Endodermal cell (in vitro differentiated cells): ENCODE measurements at places on chromosomes 16 and 17. TPM values are rescaled to one million over a fixed set of nuclear protein-coding genes. Genes with fewer than 3 reads are reported as not detected.
A peak's percentile ranks its signal among the peaks of the same experiment; 100 is the strongest.

DNA sequence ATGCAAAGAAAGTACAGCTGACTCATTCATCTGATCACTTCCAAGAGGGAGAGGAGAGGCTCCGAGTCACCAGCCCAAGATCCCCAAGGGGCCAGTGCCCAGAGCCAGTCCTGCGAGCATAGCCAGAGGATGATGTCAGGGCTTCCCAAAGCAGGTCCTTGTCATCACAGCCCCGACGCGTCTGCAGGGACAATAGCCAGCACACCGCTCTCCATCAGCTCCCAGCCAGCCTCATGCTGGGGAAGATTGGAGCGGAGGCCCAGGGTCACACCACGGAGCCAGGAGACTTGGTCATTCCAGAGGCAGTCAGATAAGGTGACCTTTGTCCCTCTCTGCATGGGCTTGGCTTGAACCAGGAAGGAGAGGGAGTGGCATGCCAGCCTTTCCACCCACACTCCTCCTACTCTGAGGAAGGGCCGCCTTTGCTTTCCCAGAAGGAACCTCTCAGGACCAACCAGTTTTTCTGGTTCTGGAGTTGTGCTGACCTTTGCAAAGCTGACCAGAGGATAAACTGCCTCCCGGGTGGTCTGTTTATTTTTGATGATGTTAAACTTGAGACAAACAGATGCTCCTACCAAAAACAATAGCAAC, 58.3 kb upstream of the ARHGAP44 start:
- DNase-seq, result peak; percentile 98

GRCh38 chr17:35477248-35477647, 28.7 kb upstream of the SLFN13 start:
- DNase-seq, result no peak

DNA sequence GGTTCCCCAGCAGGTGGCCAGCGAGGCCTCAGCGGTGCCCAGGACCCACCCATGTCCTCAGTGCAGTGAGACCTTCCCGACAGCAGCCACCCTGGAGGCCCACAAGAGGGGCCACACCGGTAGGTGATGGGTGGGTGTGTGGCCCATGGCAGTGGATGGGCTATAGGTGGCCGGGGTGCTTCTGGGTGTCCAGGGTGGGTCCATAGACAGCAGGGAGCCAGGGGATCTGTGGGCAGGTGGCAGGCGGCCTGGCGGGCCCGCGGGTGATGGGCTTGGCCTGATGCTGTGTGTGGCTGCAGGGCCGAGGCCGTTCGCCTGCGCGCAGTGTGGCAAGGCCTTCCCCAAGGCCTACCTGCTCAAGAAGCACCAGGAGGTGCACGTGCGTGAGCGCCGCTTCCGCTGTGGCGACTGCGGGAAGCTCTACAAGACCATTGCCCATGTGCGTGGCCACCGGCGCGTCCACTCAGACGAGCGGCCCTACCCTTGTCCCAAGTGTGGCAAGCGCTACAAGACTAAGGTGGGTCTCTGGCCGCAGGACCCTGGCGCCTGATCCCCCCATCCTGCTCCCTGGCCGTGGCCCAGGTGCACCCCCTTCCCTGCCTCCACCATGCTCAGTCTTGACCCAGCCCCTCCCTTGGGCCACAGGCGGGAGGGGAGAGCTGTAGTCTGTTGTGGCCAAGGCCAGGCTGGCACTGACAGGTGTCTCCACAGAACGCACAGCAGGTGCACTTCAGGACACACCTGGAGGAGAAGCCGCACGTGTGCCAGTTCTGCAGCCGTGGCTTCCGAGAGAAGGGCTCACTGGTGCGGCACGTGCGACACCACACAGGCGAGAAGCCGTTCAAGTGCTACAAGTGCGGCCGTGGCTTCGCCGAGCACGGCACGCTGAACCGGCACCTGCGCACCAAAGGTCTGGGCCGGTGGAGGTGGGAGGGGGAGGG, 2.1 kb upstream of the DNASE1L2 start:
- no peak for DNase-seq

GRCh38 chr17:11363565-11364117, 122.6 kb downstream of the SHISA6 start:
- DNase-seq, result peak; percentile 73

The CES3 gene
- 1.4 and 2.7 TPM in 2 replicates for total RNA-seq

The KRTAP2-1 gene
- not detected in 3 replicates for total RNA-seq

The HSPB9 gene
- 0.22 to 0.23 TPM in 2 of 3 replicates, not detected in the other for total RNA-seq

DNA sequence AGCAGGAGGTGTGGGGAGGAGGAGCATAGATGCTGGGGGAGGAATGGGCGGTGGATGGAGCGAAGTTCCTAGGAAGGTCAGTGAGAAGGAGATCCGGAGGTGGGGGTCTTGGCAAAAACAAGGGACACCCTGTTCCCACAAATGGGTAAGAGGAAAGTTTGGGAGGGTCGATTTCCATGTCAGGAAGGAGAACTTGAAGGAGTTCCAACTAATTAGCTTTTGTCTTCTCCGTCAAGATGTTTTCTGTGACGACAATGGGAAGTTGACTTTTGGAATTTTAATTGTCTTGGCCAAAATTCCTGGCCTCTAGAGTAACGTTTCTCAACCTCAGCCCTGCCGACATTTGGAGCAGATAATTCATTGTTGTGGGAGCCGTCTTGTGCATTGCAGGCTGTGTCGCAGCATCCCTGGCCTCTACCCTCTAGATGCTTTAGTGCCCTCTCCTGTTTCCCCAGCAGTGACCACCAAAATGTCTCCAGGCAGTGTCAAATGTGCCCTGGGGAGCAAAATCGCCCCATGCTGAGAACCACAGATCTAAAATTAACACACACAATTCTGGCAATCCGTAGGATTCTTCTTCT, 97.1 kb downstream of the PITPNC1 start:
- DNase-seq, result peak; percentile 59

The CCL2 gene
- 61.4 to 321 TPM (median 71.2 TPM) in 3 replicates for total RNA-seq

GRCh38 chr16:88461331-88462269, 8.5 kb downstream of the ZFPM1 start:
- DNase-seq, result peak; percentile 90

- DNase-seq, result peak; percentile 27
These were observed 16.3 kb downstream of the SCPEP1 start for GRCh38 chr17:56994009-56994792.

DNA sequence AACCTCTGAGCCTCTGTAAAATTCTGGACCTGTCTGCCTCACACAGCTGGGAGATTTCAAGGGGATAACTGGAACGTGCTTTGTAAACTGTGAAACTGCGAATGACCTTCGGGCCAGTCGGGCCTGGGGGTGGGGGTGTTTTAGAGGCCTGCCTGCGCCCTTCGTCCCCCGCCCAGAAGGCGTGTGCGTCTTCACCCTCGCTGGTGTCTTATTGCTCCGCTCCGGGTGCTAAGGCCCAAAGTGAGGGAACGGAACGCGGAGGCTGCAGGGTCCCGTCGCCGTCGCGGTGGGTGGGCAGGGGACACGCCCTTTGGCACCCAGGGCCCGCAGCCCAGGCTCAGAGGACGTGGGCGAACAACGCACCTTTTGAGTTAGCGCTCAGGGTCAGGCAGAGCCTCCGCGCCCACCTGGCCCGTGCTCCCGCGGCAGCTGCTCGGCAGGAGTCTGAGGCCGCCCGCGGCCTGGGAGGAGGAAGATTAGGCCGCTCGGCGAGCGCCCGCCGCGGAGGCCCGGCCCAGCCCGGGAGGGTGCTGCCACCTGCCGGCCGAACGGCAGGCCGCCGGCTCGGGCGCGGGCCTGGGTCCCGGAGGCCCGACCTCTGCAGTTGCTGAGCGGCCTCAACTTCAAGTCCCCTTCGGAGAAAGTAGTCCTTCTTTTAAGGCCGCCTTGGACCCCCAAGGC, 29.7 kb downstream of the DCAKD start:
- peak; percentile 92 for DNase-seq

The COPS3 gene
- total RNA-seq, result 43.8 to 67.5 TPM (median 61.0 TPM) in 3 replicates

The ASPHD1 gene
- total RNA-seq, result 7.5 and 8.7 TPM in 2 replicates

The NPIPA2 gene
- total RNA-seq, result 5.3 to 10.5 TPM (median 7.5 TPM) in 3 replicates

The PLK1 gene
- 76.7 and 84.5 TPM in 2 replicates for total RNA-seq

The PRSS22 gene
- total RNA-seq, result 3.9 and 5.0 TPM in 2 replicates

The PYDC1 gene
- total RNA-seq, result not detected in 2 replicates

GRCh38 chr17:56173026-56173425, 19.8 kb downstream of the ANKFN1 start:
- DNase-seq, result no peak

The TENT4B gene
- total RNA-seq, result 11.6 to 13.1 TPM (median 12.8 TPM) in 3 replicates

DNA sequence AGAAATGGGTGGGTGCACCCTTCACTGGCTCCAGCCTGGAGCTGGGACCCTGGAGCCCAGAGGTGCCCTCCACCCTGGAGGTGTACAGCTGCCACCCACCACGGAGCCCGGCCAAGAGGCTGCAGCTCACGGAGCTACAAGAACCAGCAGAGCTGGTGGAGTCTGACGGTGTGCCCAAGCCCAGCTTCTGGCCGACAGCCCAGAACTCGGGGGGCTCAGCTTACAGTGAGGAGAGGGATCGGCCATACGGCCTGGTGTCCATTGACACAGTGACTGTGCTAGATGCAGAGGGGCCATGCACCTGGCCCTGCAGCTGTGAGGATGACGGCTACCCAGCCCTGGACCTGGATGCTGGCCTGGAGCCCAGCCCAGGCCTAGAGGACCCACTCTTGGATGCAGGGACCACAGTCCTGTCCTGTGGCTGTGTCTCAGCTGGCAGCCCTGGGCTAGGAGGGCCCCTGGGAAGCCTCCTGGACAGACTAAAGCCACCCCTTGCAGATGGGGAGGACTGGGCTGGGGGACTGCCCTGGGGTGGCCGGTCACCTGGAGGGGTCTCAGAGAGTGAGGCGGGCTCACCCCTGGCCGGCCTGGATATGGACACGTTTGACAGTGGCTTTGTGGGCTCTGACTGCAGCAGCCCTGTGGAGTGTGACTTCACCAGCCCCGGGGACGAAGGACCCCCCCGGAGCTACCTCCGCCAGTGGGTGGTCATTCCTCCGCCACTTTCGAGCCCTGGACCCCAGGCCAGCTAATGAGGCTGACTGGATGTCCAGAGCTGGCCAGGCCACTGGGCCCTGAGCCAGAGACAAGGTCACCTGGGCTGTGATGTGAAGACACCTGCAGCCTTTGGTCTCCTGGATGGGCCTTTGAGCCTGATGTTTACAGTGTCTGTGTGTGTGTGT, 46.8 kb downstream of the IL21R start:
- no peak for DNase-seq

DNA sequence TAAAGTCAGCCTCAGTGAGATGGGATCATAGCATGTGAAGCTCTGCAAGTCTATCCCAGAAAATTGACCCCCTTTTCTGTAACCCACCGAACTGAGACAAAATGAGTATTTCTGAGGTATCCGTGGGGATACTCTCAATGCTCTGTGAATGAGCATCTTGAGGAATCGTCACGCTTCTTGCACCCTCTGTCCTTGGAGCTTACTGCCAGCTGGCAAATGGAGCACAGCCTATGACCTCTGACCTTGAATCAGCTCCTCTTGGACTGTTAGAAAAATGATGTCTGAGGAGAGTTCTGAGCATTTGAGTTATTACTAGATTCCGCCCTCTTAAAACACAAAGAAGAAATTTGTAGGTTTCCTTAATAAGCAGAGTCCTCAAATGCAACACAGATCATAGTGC, 342.1 kb downstream of the ZFHX3 start:
- DNase-seq, result no peak

The MRM1 gene
- 9.3 and 10.7 TPM in 2 replicates for total RNA-seq

DNA sequence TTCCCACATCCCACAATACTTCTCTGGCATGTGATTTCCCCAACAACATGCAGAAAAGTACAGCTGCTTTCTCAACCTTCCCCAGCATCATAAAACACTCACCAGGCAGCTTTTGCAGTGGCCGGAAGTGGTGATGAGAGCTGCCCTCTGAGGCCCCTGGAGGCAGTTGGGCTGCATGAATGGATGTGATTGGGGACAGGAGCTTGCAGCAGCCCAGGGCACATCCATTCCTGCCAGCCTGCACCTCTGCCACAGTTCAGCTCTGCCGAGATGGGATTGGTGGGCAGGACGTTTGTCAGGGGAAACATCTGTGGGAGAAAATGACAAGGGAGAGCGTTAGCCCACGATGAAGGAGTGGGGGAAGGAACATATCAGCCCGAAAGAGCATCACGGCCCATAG, 19.8 kb downstream of the NUBP1 start:
- DNase-seq, result no peak

The TBC1D28 gene
- total RNA-seq, result 0.19 TPM in 1 of 3 replicates, not detected in the others

DNA sequence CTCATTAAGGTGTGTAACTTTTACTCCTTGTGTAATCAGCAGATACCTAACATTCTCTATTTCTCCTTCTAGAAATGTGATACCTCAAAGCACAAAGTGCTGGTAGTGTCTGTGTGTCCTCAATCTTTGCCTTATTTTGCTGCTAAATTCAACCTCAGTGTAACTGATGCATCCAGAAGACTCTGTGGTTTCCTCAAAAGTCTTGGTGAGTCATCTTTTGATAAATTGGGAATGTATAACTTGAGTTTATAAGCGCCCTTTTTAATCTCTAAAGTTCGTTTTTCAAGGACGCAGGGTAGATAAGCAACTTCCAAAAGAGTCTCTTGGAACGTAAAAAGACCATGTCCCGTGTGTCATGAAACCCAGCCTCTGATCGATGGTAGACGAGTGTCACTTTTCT, 10.2 kb downstream of the NARF start:
- DNase-seq, result no peak

- DNase-seq, result peak; percentile 89
These were observed 53.8 kb downstream of the COG7 start for GRCh38 chr16:23398987-23399805.

The HSD11B2 gene
- total RNA-seq, result 10.4 and 12.0 TPM in 2 replicates

DNA sequence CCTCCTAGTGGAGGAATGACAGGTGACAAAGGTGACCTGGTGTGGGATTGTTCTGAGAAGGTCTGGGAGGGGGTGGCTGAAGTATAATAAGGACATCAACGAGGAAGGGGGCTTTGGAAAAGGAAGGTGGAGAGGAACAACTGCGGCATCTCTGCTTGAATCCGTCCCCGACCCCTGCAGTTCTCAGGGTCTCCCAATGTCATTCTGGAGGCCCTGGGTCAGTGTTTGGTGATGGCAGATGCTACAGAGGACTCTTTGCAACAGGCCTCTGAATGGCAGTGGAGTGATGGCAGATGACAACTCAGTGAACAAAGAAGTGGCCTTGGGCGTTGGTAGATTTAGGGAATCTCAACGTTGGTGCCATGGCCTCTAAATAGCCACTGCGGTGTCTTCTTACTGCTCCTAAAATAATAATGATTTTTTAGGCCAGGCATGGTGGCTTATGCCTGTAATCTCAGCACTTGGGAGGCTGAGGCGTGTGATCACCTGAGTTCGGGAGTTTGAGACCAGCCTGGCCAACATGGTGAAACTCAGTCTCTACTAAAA, 1.3 kb downstream of the ENGASE start:
- DNase-seq, result peak; percentile 49

GRCh38 chr17:49924116-49924515, 44.9 kb upstream of the DLX4 start:
- DNase-seq, result no peak

- peak; percentile 28 for DNase-seq
These were observed 162.8 kb downstream of the IRF8 start for GRCh38 chr16:86061721-86062120.

GRCh38 chr17:77251622-77252183, 110.9 kb downstream of the SEC14L1 start:
- DNase-seq, result no peak

GRCh38 chr16:16048904-16049582, 99.6 kb downstream of the ABCC1 start:
- peak; percentile 61 for DNase-seq

The ZFHX3 gene
- 1.7 to 3.0 TPM (median 2.2 TPM) in 3 replicates for total RNA-seq

DNA sequence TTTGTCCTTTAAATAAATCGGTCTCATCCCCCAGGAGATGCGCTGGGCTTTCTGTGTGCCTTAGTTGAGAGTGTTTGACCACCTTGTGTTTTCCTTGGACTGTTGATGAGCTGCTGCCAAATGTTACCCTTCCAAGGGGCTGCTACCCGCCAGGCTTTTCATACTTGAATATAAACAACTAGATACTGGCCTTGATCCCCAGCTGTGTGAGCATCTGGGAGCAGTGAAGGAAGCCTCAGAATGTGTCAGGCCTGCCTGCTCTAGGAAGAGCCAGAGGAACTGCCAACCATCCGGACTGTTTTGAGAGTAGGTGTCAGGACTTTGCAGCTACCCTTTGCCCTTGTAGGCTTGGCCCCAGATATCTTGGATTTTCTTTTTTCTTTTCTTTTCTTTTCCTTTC, 57.8 kb downstream of the LDHD start:
- no peak for DNase-seq
